ENCODE measurements at places on chromosomes 1 and 21.

DNA sequence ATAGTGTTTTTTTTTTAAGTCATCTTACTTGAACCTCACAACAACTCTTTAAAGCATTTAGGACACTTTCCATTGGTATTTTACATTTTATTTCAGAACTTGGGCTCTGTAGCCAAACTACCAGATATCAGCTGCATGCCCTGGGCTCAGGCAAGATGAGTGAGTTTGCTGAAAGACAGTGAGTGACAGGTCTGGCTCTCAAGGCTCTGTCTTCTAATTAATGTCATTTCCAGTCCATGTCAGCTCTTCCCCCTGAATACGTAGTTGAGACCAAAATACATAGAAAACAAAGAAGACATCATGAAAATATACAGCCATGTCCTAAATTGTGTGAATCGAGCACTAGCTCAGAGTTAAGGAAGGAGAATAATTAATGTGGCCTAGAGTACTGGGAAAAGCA lies 39.7 kb downstream of the PRRX1 start:
- DNase-seq: no peak

DNA sequence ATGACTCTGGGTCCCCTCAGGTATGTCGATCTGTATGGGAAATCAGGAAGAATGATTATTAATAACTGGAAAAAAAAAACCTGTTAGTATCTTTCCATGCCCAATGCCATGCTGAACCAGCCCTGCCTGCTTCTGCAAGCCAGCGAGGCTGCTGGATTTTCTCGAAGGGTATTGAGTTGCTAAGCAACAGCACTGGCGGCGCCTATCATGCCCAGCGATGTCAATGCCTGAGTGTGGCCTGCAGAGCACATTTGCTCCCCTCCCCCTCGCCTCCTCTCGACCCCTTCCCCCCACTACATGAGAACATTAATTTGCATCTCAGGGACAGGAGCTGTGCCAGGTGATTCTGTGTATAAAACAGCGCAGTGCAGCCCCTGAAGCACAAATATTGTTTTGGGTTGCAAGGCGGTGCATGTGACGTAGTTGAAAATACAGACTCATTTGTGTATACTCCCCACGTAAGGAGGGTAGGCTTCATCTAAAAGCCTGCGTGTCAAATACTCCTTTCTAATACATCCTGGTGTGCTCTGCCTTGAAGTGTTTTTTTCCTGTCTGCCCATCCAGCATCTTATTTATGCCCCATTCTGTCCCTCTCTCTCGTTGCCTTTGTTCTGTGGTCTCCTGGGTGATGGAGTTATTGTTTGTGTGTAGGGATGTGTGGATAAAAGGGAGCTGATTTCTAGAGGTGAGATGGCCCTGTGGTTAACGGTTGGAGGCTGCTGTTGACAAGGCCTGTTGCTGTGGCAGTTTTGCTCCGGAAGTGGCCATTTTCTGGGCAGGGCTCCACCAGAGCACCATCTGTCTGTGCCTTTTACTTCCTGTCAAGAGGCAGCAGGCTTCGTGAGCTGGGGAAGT lies 32.7 kb upstream of the ATP5PO start:
- DNase-seq: peak; percentile 99

DNA sequence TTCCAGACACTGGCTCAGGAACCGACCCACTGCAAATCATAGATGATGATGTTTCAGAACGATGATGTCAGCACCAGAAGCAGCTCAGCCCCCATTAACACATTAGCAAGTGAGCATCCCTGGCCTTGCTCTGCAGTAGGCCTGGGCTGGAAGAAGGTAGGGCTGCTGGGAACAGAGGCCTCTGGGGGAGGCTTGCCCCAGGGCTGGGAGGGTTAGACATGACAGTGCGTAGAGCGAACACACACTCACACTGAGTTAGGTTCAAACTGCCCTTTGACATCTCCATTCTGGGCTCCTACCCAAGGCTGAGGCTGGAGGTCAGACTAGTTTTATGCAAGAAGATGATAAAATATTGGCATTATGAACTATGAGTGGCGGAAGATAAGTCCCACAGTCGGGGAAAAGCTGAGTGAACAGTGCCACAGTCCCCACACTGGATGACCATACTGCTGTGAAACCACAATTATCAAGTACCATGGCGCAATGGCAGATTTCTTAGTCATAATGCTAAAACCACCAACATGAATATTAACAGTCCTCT lies 91.1 kb downstream of the DMRTB1 start:
- DNase-seq: no peak

GRCh38 chr1:203676455-203676854 lies 49.8 kb downstream of the ATP2B4 start:
- no peak for DNase-seq

GRCh38 chr1:183505454-183506089 lies 33.3 kb downstream of the SMG7 start:
- no peak for DNase-seq

DNA sequence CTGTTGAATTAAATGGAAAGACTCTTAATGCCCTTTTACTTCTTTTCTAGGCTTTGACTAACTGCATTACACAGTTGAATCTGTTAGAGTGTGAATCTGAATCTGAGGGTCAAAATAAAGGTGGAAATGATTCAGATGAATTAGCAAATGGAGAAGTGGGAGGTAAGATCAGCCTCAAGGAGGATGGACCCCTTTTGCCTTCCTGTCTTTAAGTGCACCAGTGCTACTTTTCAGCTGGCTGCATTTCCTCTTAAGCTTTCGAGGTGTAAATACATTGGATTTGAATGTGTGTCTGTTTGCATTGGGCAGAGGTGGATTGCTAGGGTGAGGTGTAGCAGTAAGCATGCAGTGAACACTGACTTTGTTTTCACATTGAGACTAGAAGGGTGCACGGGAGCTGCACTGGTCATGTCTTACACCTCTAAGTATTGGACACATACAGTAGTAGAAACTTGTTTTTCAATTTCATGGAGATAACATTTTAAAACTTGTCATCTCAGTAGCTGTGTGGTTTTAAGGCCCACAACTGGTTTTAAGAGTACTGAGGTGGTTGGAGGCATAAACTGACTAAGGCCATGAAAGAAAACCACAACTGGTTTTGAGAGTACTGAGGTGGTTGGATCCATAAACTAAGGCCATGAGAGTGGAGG lies 35.4 kb downstream of the MIA3 start:
- DNase-seq: no peak

DNA sequence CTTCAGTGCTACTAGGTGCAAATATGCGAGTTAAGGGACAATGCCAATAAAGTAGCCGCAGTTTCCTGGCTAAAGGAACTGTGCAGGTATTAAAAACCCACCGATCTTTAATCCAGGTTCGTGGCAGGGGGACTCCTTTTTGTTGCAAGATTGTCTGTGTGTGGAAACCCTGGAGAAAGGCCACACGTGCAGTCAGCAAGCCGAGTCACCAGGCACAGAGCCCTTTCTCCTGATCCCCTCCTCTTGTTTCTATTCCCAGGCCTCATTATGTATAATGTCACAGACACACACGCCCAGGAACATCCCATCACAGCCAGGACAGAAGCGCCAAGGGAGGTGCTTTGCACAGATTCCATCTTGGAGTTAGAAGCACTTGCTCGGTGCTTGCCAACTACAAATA lies 528.9 kb downstream of the KIF26B start:
- no peak for DNase-seq

- no peak for DNase-seq
These were observed 30.2 kb upstream of the PRSS38 start for GRCh38 chr1:227785094-227785804.

GRCh38 chr1:117534995-117535467 lies 70.8 kb upstream of the TENT5C start:
- DNase-seq: peak; percentile 45

- DNase-seq: no peak
These were observed 6.2 kb downstream of the TUFT1 start for GRCh38 chr1:151546011-151546925.

DNA sequence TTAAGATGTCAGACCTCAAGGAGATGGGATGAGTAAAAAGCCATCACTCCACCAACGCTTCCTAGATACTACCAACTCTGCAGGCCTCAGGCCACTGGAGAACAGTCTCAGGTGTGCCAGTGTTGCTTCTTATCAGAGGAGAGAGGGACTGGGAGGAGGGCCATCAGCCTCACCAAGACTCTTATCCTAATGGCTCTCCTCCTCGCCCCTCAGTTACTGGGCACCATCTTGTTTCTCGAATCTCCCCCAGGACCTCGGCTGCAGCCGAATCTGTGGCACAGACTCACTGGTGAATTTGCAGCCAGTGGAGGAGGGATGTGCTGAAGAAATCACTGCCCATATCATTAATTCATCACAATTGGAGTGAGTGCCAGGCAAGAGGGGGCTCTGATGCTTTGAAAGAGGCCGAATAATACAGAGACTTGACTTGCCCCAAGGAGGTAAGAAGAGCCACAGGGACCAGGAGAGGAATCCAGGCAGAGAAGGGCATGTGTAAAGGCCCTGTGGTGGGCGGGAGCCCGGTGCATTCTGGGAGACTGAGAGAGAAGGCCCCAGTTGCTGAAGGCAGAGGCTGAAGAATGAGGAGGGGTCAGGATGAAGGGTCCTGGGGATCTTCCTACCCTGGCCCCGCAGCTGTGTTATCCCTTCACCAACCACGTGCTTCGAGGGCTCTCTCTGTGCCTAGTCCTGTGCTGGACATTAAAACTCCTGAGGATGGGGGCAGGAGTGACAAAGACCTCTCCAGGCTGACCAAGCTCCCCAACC lies 129.8 kb downstream of the PTPRU start:
- DNase-seq: no peak

DNA sequence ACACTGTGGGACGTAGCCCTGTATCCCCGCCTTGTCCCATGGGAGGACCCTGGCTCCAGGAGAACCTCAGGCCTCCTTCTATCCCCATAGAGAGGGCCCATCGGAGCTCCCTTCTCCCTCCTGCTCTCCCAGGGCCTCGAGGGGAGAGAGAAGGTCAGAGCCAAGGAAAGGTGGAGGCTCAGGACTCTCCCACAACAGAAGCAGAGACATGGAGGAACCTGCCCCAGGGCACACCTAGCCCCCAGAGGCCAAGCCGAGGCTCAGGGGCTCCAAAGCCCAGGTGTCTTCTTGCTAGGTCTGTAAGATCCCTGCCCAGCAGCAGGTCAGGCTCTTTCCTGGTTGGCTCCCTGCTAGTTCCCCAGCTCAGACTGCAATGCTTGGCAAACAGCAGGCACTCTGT lies 34.4 kb upstream of the ARF1 start:
- no peak for DNase-seq

- no peak for DNase-seq
These were observed 141.3 kb downstream of the NRIP1 start for GRCh38 chr21:14923468-14923867.

Data from NCI-H1417 (cell line).